ENCODE measurements at places on chromosomes 5 and 9.

- no peak for DNase-seq
These were observed 112.2 kb downstream of the MVB12B start for GRCh38 chr9:126438741-126439401.

GRCh38 chr5:56941981-56942380, 9.9 kb downstream of the MIER3 start:
- peak; percentile 60 for DNase-seq

GRCh38 chr9:91727316-91727861, 222.6 kb downstream of the ROR2 start:
- DNase-seq, result peak; percentile 54

GRCh38 chr5:31860726-31861433, 221.9 kb downstream of the PDZD2 start:
- DNase-seq, result no peak

- DNase-seq, result no peak
These were observed 11.5 kb upstream of the PRRC1 start for GRCh38 chr5:127505905-127506304.

GRCh38 chr9:107740088-107740980, 250.8 kb upstream of the KLF4 start:
- DNase-seq, result no peak

- DNase-seq, result no peak
These were observed 32.6 kb downstream of the SPRY4 start for GRCh38 chr5:142292249-142292648.

GRCh38 chr5:61551637-61552313, 219.7 kb downstream of the ZSWIM6 start:
- no peak for DNase-seq

DNA sequence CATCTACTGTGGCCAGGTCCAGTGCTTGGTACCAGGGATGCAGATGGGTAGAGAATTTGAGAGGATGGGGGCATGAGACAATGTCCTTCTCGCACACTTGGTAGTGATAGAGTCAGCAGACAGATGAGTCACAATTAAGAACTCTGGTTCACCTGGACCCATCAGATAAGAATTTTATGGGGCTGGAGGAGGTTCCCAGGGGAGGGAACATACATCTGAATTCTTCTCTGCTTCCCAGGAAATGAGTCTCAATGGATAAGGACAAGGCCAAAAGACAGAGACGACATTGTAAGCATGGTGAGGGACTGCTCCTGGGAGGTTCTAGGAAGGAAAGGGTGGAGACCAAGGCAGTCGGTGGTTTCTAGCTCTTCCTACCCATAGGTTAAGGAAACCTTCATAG, 5.3 kb downstream of the SLC4A9 start:
- no peak for DNase-seq

GRCh38 chr5:38443390-38443789, 113.1 kb downstream of the LIFR start:
- DNase-seq, result no peak

All from fibroblast of skin of scalp (primary cell).